ENCODE measurements at places on chromosomes 1 and 21.

- no peak for DNase-seq
These were observed 80.6 kb downstream of the WLS start for GRCh38 chr1:68151690-68152089.

DNA sequence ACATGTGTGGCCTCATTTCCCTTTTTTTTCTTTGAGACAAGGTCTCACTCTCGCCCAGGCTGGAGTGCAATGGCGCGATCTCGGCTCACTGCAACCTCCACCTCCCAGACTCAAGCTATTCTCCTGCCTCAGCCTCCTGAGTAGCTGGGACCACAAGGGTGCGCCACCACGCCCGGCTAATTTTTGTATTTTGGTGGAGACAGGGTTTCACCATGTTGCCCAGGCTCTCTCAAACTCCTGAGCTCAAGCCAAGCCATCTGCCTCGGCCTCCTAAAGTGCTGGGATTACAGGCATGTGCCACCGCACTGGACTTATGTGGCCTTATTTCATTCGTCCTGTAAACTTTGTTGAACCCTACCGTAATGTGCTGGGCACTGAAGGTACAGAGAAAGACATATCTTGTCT lies 569 bp upstream of the WARS2 start:
- DNase-seq, result peak; percentile 18

DNA sequence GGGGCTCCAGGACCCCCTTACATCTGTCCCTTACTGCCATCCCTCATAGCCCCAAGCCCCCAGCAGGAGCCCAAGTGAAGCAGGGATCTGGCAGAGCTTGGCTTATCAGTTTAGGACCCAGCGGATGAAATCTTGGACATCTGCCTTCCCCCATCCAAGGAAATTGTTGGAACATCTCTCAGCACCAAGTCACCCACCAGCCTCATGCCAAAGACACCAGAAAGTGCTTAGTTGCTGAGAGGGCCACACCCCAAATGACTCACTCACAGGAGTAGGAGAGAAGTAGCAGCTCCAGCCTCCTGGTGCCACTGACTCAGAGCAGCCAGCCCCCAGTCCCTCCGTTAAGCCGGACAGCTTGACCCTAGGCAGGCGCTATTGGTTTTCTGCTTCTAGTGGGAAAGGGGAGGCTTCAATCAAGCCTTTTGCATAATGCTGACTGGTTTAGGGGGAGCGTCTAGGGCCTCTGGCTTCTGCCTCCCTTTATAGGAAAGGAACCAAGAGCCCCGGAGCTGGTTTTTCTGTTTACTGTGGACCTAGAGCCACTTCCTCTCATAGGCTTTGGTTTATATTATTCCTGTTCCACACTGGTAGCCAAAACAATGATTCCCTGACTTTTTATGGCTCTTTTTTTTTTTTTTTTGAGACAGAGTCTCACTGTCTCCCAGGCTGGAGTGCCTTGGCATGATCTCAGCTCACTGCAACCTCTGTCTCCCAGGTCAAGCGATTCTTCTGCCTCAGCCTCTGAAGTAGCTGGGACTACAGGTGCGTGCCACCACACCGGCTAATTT lies 114.2 kb upstream of the IPO9 start:
- no peak for DNase-seq

- DNase-seq, result peak; percentile 79
These were observed 134.0 kb upstream of the BARHL2 start for GRCh38 chr1:90850898-90851710.

DNA sequence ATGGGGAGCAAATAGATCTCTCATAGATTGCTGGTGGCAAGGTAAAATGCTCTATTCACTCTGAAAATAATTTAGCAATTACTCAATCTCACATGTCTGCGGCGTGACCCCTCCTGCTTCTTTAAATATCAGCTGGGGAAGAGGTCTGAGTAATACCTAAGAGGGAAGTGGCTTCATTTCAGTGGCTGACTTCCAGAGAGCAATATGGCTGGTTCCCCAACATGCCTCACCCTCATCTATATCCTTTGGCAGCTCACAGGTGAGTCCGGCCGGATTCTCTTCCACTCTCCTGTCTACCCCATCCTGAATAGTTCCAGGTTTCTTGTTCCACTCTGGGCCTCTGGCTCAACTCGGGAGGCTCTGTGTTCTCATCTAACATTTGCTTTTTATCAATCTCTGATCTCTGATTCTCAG lies at the start of gene SLAMF7:
TSS of gene SLAMF7 (plus strand) at position 150 of the 414 bp plus-strand sequence. CDS start at position 205, 55 bp downstream.
- peak; percentile 79 for DNase-seq

DNA sequence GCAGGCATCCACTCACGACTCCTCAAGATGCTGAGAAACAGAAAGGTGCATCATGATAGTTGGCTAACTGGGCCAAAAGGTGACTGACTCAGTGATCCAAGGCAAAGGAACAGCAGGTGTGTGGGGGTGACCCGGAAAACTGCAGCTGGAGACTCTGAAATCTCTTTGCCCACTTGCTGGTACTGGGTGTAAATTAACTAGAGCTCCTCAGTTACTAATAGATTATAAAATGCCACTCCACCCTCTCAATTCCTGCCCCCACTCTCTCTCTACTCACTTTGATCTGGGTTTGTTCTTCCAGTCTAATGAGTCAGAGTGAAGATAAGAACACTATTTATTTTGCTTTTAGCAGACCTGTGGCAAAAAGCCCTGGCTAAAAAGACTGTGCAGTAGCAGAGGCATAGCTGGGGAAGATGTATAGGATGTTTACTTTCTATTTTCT lies 7.2 kb upstream of the PIGC start:
- no peak for DNase-seq

- DNase-seq, result no peak
These were observed 9.4 kb upstream of the MNDA start for GRCh38 chr1:158821723-158822122.

GRCh38 chr1:75127916-75128717 lies 6.1 kb upstream of the LHX8 start:
- DNase-seq, result no peak

- peak; percentile 64 for DNase-seq
These were observed 837 bp downstream of the UBASH3A start for GRCh38 chr21:42404539-42404938.

DNA sequence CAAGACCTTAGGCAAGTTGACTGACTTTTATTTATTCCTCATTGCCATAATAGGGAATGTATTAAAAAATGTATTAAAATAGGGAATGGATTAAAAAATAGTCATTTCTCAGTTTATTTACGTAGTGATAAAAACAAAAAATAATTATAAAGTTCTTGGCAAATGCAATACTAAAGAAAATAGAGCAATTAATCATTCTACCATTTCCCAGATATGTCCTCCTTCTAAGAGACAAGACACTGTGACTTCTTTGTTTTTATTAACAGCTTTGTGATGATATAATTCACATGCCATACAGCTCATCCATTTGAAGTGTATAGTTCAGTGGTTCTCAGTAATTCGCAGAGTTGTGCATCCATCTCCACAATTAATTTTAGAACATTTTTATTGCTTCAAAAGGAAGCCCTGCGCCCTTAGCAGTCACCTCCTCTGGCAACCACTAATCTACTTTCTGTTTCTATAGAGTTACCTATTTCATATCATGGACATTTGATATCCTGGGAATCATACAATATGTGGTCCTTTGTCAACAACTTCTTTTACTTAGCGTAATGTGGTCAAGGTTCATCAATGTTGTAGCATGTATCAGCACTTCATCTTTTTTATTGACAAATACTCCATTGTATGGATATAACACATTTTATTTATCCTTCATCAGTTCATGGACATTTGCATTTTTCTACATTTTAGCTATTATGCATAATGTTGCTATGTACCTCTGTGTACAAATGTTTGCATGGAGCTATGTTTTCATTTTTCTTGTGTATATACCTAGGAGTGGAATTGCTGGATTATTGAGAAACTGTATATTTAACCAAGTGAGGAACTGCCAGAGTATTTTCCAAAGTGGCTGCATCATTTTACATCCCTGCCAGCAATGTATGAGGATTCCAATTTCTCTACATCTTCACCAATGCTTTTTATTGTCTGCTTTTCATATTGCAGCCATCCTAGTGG lies 5.6 kb downstream of the TBX19 start:
- no peak for DNase-seq

DNA sequence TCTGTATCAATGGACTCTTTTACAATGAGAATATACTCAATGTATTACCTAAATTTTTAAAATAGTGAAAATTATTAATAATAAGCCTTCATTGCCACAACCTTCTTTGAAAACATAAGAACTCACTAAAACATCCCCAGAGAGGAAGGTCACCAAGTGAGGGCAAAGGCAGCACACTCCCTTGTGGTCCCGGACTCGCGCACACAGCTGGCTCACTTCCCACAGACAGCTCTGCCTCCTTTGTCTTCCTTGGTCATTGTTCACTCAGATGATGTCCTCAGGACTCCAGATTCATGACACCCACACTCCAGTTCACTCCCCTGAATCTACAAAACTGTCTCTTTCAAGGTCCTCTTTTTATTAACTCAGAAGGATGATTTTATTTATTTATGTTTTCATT lies 19.2 kb upstream of the UBR4 start:
- DNase-seq, result no peak

- no peak for DNase-seq
These were observed 297.7 kb downstream of the PTPRC start for GRCh38 chr1:198936371-198937083.

DNA sequence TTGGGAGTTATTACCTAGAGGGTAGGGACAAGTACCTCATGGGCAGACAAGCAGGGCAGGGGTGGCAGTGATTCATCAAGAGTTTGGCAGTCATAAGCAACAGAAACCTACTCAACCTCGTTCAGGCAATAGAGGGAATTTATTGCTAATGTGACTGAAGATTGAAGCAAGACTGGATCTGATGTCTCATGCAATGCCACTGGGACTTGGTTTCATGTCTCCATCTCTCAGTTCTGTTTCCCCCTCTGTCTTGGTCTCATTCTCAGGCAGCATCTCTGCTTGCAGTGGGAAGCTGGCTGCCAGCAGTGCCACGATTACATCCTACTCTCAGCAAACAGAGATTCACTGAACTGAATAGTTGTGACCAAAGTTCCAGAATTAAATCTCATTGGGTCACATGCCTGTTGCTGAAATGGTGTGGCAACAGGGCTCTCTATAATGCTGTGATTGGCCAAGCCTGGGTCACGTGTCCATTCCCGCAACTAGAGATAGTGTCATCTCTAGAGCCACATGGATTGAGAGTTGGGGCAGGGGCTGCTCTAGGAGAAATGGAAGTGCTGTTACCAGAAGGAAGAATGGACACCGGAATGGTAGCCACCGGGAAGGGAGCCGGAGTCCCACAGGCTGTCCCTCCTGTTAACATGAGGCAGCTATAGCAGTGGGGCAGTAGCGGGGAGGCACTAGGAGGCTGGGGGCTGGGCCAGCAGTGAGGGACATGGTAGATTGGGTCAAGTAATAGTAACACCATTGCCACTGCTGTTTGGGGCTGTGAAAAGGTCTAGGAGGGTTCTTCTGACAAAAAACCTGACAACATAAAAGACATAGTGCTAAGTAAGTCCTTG lies 3.9 kb upstream of the CDC42 start:
- no peak for DNase-seq

DNA sequence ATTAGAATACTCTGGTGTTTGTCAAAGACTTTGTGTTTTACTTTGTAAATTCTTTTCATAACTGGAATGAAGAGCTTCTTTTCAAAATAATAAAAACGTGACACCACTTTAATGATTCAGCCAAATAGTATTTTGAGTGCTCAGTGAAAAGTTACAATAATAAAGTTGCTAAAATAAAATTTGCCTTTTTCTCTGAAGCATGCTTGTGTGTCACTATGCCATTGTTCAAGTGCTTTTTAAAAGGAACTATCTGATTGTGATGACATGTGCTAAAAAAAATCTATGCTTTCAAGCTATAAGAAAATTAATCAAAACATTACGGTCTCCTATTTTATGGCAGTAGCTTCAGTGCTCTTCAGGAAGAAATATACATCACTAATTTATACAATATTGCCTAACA lies 1290.5 kb upstream of the B3GALT2 start:
- no peak for DNase-seq

DNA sequence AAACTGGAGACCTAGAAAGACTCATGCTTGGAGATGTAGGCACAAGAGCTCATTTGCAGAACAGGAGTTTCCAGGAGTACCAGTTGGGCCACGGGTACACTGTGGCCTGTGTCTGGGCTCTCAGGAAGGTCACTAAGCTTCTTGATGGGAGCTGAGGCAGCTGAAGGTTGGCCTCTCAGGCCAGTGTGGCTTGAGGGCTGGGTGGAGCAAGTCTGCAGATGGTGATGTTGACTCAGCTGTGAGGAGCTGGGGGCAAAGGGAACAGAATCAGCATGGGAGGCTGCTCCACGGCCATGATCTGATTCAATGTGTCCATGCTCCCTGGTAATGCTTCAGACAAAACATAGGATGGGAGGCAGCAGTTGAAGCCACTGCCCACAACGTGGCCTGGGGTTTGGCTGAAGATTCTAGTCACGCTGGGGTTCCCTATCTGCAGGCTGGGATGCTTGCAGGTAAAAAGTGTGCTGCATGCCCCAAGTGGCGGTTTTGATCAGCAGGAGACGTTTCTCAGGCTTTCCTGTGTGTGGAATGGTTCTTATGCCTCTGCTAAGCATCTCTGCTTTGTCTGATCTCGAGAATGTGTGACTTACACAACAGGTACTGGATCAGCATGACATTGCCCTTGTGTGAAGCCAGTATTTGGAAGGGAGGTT lies 15.4 kb upstream of the TENT5C start:
- DNase-seq, result no peak

GRCh38 chr1:65963156-65963888 lies 170.6 kb downstream of the PDE4B start:
- DNase-seq, result no peak

DNA sequence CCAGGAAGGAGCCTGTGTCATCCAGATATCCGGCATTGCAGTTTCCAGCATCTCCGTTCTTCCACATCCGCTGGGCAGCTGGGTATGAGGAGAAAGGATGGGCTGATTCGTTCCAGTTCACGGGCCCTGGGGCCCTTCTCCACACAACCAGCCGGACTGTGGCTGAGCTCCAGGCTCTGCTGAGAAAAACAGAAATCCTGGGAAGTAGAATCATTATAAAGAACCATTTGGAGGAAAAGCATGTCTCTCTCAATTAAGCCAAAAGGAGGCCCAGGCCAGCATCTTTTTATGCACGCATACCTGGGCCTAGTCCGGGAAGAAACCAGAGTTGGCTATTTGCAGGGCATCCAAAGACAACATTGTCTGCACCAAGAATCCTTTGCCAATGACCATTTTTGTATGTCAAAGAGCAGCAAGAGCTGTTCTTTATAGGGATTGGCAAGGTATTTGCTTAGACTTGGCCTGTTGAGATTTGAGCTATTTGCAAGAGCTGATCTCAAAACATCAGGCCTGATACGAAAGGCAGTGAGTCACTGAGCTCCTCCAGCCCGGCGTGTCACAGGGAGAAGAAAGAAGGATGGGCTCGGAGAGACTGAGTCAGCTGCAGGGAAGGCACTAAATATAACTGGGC lies 84.9 kb upstream of the ARHGEF16 start:
- no peak for DNase-seq

- DNase-seq, result no peak
These were observed 354.7 kb downstream of the LMO4 start for GRCh38 chr1:87683196-87683956.

Measured in stimulated activated effector memory CD8-positive, alpha-beta T cell treated with anti-CD3 and anti-CD28 coated beads, Interleukin-12 subunit alpha, Interleukin-12 subunit beta, amount 100 ng/mL, for 72 hours (primary cell).